ENCODE measurements at places on chromosomes 12 and 14. TPM values are rescaled to one million over a fixed set of nuclear protein-coding genes. Genes with fewer than 3 reads are reported as not detected.
A peak's percentile ranks its signal among the peaks of the same experiment; 100 is the strongest.

GRCh38 chr12:10331642-10332239, 24.1 kb downstream of the KLRD1 start:
- peaks cover 23% of the 10 kb centered on the region for H3K4me1 ChIP-seq
- H3K36me3 ChIP-seq, result peaks cover 7% of the 10 kb centered on the region
- H3K27me3 ChIP-seq, result no peaks in the 10 kb centered on the region
- no peak overlapping the region for H3K27ac ChIP-seq

DNA sequence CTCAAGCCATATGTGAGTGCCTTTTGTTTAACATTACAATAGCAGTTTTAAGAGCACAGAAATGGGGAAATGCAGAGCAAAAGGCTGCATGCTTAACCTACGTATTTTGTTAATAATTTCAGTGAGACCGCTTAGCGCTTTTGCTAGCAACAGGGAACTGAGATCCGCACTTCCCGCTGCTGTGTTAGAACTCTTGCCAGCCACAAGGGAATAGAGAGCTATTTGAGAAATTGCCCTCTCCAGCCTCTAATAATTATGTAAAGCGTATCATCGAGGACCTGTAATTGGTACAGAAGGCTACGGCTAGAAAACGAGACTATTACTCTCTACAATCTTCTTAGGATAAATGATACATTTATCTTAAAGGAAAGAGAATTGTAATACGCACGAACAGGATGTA, 205.2 kb upstream of the GRIP1 start:
- H3K36me3 ChIP-seq, result no peaks in the 10 kb centered on the region
- H3K4me1 ChIP-seq, result peaks cover 37% of the 10 kb centered on the region
- DNase-seq, result no peak
- no peaks in the 10 kb centered on the region for H3K27me3 ChIP-seq
- no peak overlapping the region for H3K4me3 ChIP-seq

DNA sequence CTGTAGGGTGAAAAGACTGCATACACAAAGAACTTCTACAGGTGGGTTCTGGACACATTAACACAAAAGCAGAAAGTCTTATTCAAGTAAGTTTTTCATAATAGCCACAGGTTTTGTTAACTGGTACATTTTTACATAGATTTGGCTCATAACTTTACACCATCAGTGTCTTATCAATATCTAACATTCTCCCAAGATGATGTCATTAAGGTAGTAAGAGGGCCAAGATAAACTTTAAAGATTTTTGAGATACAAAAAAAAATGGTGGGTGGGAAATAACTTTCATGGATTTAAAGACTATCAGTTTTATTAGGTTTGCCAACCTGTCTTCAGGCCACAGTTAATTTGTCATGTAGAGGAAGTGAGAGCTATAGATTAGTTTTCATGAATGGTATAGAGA, 1.7 kb downstream of the SUPT16H start:
- DNase-seq, result no peak
- no peaks in the 10 kb centered on the region for H3K27me3 ChIP-seq
- peak overlapping the region; percentile 100 for H3K4me3 ChIP-seq
- peaks cover 18% of the 10 kb centered on the region for H3K4me1 ChIP-seq
- peak overlapping the region; percentile 56 for H3K27ac ChIP-seq

- H3K36me3 ChIP-seq, result no peaks in the 10 kb centered on the region
- peaks cover 35% of the 10 kb centered on the region for H3K4me1 ChIP-seq
- peaks cover 59% of the 10 kb centered on the region for H3K27me3 ChIP-seq
- H3K4me3 ChIP-seq, result peak overlapping the region; percentile 85
- no peak for DNase-seq
Observed at GRCh38 chr12:55932551-55932910, 1.6 kb downstream of the DGKA start.

GRCh38 chr12:6605421-6606330, 1.5 kb downstream of the CHD4 start:
- peaks cover 49% of the 10 kb centered on the region for H3K36me3 ChIP-seq
- H3K27me3 ChIP-seq, result no peaks in the 10 kb centered on the region
- DNase-seq, result peak; percentile 47
- peaks cover 27% of the 10 kb centered on the region for H3K4me1 ChIP-seq
- H3K27ac ChIP-seq, result peak overlapping the region; percentile 80

DNA sequence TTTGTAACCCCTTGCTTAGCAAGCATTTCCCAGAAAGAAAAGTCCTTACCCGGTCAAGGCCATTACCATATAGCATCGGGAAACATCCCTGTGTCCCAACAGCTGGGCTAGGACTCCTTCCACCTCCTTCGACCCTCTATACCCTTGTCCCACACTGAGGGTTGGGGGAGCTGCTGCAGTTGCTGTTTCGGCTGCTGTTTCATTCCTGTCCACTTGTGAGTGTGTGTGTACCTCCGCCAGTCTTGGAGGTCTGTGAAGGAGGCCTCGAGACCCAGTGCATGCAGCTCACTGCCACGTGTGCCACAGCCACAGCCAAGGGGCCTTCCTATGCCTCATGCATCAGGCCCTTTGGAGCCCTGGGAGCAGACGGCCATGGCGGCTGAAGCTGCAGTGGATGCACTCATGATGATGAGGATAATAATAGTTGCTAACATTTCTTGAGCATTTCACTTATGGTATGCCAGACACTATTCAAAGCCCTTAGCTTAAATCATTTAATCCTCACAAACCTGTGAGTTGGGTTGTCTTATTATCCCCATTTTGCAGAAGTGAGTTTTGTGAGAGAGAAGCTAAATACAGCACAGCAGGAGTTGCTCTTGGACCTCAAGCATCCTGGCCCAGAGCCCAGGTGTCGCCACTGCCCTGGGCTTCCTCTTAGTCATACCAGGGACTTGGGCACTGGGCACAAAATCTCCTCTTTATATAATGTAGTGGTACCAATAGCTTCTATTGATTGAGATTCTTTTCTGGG, 156.5 kb downstream of the PRKCH start:
- H3K27me3 ChIP-seq, result no peaks in the 10 kb centered on the region
- H3K27ac ChIP-seq, result no peak overlapping the region
- H3K36me3 ChIP-seq, result no peaks in the 10 kb centered on the region
- no peak overlapping the region for H3K4me3 ChIP-seq
- H3K4me1 ChIP-seq, result peaks cover 20% of the 10 kb centered on the region
- no peak for DNase-seq

DNA sequence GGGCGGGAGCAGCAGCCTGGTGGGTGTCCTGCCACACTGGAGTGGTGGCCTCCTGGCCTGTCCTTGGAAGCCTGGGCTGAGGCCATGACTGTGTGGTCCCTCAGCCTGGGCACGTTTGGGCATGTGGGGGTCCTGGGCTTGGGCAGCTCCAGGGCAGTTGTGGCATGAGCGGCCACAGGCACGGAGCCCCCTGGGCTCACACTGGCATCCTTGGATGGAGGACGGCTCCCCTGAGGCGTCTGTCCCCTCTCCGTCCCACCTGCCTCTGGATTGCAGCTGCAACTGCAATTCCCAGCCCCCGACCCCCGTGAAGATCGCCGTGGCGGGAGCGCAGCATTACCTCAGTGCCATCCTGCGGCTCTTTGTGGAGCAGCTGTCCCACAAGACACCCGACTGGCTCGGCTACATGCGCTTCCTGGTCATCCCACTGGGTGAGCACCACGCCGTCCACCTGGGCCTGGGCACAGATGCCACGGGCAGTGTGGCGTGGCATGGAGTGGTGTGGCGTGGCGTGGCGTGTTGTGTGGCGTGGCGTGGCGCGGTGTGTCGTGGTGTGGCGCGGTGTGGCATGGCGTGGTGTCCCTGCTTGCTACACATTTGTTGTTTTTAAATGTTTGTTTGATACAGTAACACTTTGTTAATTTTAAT, 15.1 kb upstream of the TEX22 start:
- H3K27ac ChIP-seq, result no peak overlapping the region
- H3K27me3 ChIP-seq, result no peaks in the 10 kb centered on the region
- H3K4me1 ChIP-seq, result no peaks in the 10 kb centered on the region

GRCh38 chr12:100797786-100798185, 3.2 kb downstream of the ANO4 start:
- no peak for DNase-seq
- H3K4me3 ChIP-seq, result no peak overlapping the region

DNA sequence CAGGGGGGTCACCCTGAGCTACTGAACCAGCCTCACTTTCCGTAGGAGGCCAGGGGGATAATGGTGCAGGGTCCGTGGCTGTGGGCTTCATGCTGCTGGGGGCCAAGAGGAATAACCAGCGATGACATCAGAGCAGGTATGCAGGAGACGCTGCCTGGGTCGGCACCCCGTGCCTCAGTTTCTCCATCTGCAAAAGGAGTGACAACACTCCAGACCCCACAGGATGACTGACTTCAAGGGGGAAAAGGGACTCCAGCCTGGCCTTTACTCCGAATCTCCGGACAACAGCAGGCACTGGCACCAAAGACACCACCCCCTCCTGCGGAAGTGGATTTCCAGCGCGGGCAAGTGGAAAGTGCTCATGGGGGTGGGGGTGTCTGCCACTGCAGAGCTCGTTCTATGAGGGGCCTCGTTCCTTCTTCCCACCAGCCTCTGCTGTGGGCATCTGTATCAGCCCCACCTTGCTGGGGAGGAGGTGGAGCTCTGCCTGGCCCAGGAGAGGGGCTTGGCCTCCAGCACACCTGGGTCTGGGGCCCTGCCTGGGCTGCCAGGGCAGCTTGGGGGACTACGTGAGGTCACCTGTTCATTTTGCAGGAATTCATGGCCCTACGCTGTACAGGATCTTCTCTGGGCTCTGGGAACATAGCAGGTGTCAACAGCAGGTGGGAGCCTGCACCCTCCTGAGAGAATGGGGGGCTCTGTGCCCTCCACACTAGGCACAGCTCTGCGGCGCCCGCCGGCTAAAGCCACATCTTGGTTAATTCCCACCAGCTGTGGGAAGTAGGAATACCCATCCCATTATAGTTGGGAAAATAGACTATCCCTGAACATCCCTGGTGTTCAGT, 216.6 kb upstream of the C14orf180 start:
- H3K4me3 ChIP-seq, result no peak overlapping the region
- H3K27me3 ChIP-seq, result no peaks in the 10 kb centered on the region
- H3K27ac ChIP-seq, result no peak overlapping the region
- no peak for DNase-seq
- peaks cover 4% of the 10 kb centered on the region for H3K4me1 ChIP-seq
- no peaks in the 10 kb centered on the region for H3K36me3 ChIP-seq

DNA sequence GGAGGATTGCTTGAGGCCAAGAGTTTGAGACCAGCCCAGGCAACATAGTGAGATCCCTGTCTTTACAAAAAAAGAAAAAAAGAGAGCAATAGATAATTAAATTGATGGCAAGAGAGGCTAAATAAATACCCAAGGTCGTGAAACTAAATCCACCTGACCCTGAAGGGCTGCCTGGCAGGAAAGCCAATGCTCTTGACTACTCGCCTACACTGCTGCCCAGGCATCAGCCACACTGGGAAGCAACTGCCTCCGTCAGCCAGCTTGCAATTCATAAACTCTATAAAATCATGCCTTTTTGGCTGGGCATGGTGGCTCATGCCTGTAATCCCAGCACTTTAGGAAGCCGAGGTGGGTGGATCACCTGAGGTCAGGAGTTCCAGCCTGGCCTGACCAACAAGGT, 31.7 kb upstream of the RASSF3 start:
- peaks cover 8% of the 10 kb centered on the region for H3K36me3 ChIP-seq
- H3K4me1 ChIP-seq, result peaks cover 14% of the 10 kb centered on the region
- no peak overlapping the region for H3K27ac ChIP-seq
- H3K4me3 ChIP-seq, result no peak overlapping the region

GRCh38 chr12:115790526-115790925, 487.0 kb downstream of the MED13L start:
- no peaks in the 10 kb centered on the region for H3K4me1 ChIP-seq
- no peaks in the 10 kb centered on the region for H3K36me3 ChIP-seq
- DNase-seq, result no peak
- no peak overlapping the region for H3K4me3 ChIP-seq
- H3K27me3 ChIP-seq, result no peaks in the 10 kb centered on the region

GRCh38 chr12:62211510-62211909, 48.7 kb upstream of the USP15 start:
- H3K27me3 ChIP-seq, result no peaks in the 10 kb centered on the region
- no peak overlapping the region for H3K4me3 ChIP-seq

DNA sequence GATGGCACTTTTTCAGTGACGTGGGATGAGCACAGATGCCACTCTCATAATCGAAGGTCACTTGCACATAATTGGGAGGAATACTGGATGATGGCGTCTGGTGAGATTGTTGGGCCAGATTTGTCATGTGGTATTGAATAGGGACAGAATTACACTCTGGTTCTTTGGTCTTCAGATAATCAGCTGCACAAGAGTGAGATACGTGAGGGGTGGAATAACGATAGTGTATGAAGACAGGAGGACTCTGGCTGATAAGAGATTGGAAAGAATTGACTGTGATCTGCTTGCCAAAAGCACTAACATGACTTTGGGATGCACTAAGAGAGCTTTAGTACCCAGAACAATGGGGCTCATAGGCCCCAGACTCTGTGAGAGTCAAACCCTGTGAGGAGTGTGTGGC, 7.0 kb upstream of the RABGGTA start:
- H3K27me3 ChIP-seq, result no peaks in the 10 kb centered on the region
- no peaks in the 10 kb centered on the region for H3K36me3 ChIP-seq
- no peak for DNase-seq
- H3K27ac ChIP-seq, result no peak overlapping the region

- no peak overlapping the region for H3K27ac ChIP-seq
- H3K4me1 ChIP-seq, result peaks cover 6% of the 10 kb centered on the region
- no peak overlapping the region for H3K4me3 ChIP-seq
Observed at GRCh38 chr12:57586128-57586527, 4.9 kb upstream of the PIP4K2C start.

DNA sequence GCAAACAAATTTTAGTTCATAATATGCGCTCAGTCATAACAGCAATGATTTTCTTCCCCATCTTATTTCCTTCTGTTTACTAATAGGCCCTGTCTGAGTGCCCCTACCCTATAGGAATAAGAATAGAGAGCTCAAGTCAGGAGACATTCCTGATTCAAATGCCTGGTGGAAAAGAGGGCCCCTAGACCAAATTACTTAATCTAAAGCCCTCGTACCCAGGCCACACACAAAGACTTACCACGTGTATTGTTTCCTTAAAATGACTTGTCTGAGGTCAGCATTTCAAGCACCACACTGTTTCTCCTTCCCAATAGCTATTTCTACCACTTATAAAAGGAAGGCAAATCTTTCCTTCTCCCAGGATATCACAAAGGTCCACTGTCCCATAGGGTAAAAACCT, 314.9 kb upstream of the TMTC1 start:
- H3K27ac ChIP-seq, result peak overlapping the region; percentile 59
- no peaks in the 10 kb centered on the region for H3K27me3 ChIP-seq

GRCh38 chr14:90425373-90425879, 28.6 kb downstream of the CALM1 start:
- H3K4me3 ChIP-seq, result no peak overlapping the region
- DNase-seq, result no peak
- no peaks in the 10 kb centered on the region for H3K36me3 ChIP-seq
- peaks cover 23% of the 10 kb centered on the region for H3K4me1 ChIP-seq

DNA sequence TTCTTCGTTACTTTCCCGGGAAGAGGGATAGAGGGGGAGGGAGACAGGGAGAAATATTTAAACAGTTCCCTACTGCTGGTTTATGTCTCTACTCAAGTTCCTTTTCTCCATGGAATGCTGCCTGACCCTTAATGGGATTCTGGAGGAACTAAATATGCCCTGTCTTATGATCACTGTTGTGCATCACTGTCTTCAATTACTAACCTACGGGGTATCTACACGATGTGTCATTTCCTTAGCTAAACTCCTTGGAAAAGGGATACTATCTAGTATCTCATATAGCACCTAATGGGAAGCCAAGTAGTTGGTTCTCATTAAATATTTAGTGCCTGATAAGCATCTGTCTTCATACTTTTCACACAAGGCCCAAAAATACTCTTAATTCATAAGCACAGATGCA, 37.5 kb upstream of the FBLN5 start:
- no peak overlapping the region for H3K27ac ChIP-seq
- H3K36me3 ChIP-seq, result peaks cover 22% of the 10 kb centered on the region
- H3K4me1 ChIP-seq, result no peaks in the 10 kb centered on the region
- DNase-seq, result no peak
- H3K27me3 ChIP-seq, result no peaks in the 10 kb centered on the region

NGB gene
- 0.33 TPM for total RNA-seq

ANO4 gene
- 2.6 TPM for total RNA-seq

RNASE7 gene
- total RNA-seq, result not detected

PAH gene
- 9.8 TPM for total RNA-seq

NINJ2 gene
- 0.42 TPM for total RNA-seq

KLRK1 gene
- 0.15 TPM for total RNA-seq
